ENCODE measurements at places on chromosomes 16 and 17. TPM values are rescaled to one million over a fixed set of nuclear protein-coding genes. Genes with fewer than 3 reads are reported as not detected.
A peak's percentile ranks its signal among the peaks of the same experiment; 100 is the strongest.

DNA sequence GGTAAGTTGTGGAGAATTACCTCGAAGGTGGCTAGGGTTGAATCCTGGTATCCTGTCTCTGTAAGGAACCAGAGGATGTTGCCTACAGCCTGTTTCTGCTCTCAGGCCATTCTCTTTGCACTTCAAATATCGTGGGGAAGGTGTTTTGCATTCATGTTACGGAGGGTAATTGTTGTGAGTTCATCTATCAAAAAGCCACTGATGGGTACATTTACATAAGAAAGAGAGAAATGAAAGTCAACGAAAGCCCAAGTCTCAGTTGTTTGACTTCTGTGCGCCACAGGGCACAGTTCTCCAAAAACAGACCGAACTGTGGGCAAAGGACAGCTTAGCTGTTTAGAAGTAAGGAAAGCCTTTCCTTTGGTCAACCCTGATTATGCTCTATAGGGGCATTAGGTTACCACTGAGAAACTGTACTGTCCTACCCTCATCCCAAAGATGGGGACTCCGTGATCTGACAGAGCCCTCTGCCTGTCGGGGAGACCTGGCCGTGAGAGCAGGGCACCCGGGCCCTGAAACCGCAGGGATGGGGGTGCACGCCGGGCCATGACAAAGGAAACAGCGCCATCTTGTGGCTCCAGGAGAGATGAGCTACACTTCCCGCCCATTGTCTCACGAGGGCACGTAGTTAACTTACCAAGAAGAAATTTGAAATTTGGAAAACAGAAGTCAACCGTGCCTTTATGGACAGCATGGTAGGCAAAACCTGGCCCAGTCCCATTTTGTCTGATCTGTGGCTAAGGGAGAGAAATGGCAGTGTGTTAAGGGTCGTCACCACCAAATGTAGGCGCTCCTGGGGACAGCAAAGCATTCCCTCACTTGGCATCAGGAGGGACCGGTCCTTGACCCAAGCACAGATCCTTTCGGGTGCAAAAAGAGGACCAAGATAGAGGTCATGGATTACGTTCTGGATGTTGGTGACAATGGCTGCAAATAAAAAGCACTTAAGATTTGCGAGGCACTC lies 74.5 kb upstream of the DYNLRB2 start:
- DNase-seq = no peak
- no peak overlapping the region for H3K27ac ChIP-seq
- H3K36me3 ChIP-seq = no peaks in the 10 kb centered on the region
- H3K27me3 ChIP-seq = no peaks in the 10 kb centered on the region
- peaks cover 6% of the 10 kb centered on the region for H3K4me1 ChIP-seq

- H3K4me1 ChIP-seq = no peaks in the 10 kb centered on the region
- DNase-seq = no peak
- no peaks in the 10 kb centered on the region for H3K36me3 ChIP-seq
- no peak overlapping the region for H3K27ac ChIP-seq
- H3K4me3 ChIP-seq = no peak overlapping the region
Measured at GRCh38 chr17:28018439-28019070, 23.9 kb upstream of the NLK start.

DNA sequence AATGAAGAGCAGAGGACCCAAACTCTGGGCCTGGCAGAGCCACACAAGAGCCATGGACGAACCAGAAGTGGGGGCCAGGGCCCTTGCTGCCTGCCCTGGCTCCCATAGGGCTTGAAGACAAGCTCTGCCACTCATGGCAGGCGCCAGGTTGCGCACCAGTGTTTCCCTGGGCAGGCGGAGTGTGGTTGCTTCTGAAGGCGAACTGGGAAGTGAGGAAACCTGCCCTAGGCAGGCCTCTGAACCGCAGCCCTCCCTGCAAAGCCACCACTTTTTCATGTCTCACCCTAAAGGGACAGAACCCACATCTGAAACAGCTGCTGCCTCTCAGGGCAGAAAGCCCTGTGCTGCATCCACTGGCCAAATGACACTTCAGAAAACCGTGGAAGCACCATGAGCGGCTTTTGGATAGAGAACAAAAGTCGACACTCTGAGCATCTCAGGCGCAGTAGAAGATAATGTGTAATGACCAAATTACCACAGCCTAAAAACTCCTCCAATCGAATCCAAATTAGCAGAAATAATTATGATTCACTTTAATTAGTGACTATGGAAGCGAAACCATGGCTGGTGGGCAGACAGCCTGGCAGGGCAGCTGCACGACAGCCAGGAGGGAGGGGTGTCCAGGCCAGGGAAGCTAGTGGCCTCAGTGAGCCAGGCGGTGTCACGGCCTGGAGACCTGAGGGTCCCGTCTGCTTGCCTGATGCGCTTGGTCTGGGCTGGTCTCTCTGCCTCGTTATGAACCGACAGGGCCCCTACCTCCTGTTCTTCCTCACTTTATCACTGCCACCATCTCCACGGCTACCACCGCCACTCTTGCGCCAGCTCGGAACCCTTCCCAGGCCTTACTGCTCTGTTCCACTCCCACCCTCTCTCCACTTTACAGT lies 59.1 kb downstream of the PRMT7 start:
- no peak for DNase-seq
- no peak overlapping the region for H3K4me3 ChIP-seq
- H3K4me1 ChIP-seq = no peaks in the 10 kb centered on the region
- H3K27ac ChIP-seq = no peak overlapping the region

DNA sequence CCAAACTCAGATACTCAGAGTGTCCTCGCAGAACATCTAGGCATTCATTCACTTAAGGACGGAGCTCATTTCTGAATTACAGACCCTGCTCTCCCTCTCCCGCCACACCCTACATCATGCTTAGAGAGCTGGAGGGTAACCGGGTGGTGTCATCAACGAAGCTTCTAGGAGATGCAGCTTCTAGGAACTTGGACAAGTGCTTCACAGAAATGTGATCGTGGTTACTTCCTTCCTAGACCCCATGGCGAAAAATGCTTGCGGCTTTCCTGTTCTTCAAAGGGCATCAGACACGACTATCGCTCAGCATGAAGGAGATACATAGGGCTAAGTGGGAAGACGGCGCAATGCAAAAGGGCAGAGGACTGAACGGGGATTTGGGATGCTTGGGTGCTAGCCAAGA lies 126.8 kb downstream of the ZFHX3 start:
- peaks cover 19% of the 10 kb centered on the region for H3K4me1 ChIP-seq
- DNase-seq = no peak
- no peaks in the 10 kb centered on the region for H3K27me3 ChIP-seq
- no peak overlapping the region for H3K27ac ChIP-seq

DNA sequence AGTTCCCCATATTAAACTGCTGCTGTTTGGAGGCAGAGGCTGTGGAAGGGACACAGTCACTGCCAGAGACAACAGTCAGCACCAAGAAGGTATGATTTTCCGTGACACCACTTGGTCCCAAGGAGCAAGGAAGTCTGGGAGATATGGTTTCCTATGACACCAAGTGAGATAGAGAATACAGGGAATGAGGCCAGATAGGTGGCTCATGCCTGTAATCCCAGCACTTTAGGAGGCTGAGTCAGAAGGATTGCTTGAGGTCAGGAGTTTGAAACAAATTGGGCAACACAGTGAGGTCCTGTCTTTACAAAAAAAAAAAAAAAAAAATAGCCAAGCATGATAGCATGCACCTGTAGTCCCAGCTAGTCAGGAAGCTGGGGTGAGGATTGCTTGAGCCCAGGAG lies 90.8 kb downstream of the ABCC12 start:
- no peaks in the 10 kb centered on the region for H3K4me1 ChIP-seq
- DNase-seq = no peak
- H3K27ac ChIP-seq = no peak overlapping the region

Gene GPR139
- total RNA-seq = not detected

DNA sequence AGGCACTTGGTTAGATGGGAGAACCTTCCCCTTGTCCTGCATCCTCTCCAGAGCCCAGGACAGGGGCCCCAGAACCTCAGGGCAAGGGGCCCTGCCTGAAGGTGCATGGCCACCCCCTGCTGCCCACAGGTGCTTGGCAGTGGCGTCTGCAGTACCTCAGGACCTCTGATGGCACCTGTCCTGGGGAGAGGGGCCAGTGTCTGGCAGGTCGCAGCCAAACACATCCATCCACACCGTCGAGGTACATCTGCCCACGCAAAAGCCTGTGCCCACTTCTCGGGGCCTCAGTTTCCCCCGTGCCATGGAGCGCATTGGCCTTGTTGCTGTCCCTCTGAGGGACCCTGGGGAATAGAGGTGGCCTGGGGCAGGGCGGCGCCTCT lies 9.3 kb downstream of the MAP2K3 start:
- H3K4me1 ChIP-seq = peaks cover 16% of the 10 kb centered on the region
- H3K27ac ChIP-seq = no peak overlapping the region
- H3K27me3 ChIP-seq = no peaks in the 10 kb centered on the region
- no peak for DNase-seq
- H3K4me3 ChIP-seq = no peak overlapping the region

- DNase-seq = no peak
- H3K36me3 ChIP-seq = peaks cover 18% of the 10 kb centered on the region
- no peaks in the 10 kb centered on the region for H3K27me3 ChIP-seq
- H3K27ac ChIP-seq = no peak overlapping the region
Measured at GRCh38 chr16:3292604-3293003, 9.3 kb downstream of the ZNF263 start.

DNA sequence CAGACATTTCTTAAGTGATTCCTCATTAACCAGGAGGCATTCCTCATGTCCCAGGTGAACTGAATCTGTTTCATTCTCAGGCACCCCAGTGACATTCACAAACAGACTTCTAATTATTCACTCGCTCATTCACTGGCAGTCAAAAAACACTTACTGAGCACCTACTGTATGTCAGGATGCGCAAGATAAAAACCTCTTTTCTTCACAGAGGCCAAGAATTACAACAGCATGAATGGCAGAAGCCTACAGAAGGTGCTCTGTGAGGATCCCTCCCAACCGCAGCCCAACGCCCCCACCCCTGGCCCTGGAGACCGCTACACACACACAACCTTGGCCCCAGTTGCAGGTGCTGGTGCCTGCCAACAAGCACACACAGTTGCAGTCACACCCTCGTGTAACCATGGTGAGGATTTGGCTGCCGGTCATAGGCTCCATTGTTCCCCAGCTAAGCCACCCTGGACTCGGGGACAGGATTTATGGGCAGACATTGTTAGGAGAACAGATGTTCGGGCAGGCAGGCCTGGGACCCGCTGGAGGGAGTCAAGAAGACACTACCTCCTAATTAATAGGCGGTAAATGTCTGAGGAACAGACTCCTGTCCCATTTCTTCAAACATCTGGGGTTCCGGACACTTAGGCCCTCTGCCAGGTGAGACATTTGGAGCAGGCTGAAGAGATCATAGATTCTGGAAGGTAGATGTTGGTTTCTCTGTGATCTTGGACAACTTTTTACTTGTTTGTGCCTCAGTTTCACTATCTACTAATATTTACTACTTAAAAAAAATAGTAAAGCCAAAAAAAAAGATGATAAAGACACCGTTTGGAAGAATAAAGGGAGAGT lies 43.2 kb downstream of the CUEDC1 start:
- peaks cover 73% of the 10 kb centered on the region for H3K4me1 ChIP-seq
- no peak overlapping the region for H3K4me3 ChIP-seq
- H3K27me3 ChIP-seq = no peaks in the 10 kb centered on the region
- peak overlapping the region; percentile 57 for H3K27ac ChIP-seq
- DNase-seq = no peak

DNA sequence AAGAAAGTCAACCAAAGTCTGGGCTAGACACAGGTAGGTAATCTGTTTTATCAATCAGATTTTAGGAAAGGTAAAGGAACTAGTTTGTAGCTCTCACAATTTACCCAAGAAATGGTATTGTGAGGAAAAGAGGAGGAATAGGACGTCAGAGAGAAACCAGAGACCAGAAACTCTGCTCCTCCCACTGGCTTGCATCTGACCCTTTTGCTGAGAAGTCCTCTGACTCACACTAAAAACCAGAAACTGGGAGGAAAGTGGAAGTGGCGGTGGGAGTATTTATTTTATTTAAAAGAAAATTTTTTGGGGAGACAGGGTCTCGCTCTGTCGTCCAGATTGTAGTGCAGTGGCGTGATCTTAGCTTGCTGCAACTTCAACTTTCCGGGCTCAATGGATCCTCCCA lies 38.0 kb upstream of the MNT start:
- DNase-seq = no peak
- no peak overlapping the region for H3K4me3 ChIP-seq
- no peak overlapping the region for H3K27ac ChIP-seq
- H3K27me3 ChIP-seq = no peaks in the 10 kb centered on the region
- H3K4me1 ChIP-seq = no peaks in the 10 kb centered on the region

GRCh38 chr16:51535591-51535990 lies 384.5 kb upstream of the SALL1 start:
- no peak overlapping the region for H3K4me3 ChIP-seq
- no peak for DNase-seq
- peaks cover 13% of the 10 kb centered on the region for H3K4me1 ChIP-seq
- H3K36me3 ChIP-seq = no peaks in the 10 kb centered on the region

- H3K27me3 ChIP-seq = no peaks in the 10 kb centered on the region
- H3K4me1 ChIP-seq = peaks cover 21% of the 10 kb centered on the region
- DNase-seq = no peak
- peak overlapping the region; percentile 66 for H3K4me3 ChIP-seq
- H3K27ac ChIP-seq = peak overlapping the region; percentile 75
Measured at GRCh38 chr17:42577140-42577531, 393 bp downstream of the PSMC3IP start.

- H3K27ac ChIP-seq = no peak overlapping the region
- H3K27me3 ChIP-seq = no peaks in the 10 kb centered on the region
- H3K4me1 ChIP-seq = no peaks in the 10 kb centered on the region
- H3K36me3 ChIP-seq = no peaks in the 10 kb centered on the region
- DNase-seq = no peak
Measured at GRCh38 chr17:41004397-41004796, 4.5 kb downstream of the KRTAP3-1 start.

Gene HOXB5
- 0.74 TPM for total RNA-seq

DNA sequence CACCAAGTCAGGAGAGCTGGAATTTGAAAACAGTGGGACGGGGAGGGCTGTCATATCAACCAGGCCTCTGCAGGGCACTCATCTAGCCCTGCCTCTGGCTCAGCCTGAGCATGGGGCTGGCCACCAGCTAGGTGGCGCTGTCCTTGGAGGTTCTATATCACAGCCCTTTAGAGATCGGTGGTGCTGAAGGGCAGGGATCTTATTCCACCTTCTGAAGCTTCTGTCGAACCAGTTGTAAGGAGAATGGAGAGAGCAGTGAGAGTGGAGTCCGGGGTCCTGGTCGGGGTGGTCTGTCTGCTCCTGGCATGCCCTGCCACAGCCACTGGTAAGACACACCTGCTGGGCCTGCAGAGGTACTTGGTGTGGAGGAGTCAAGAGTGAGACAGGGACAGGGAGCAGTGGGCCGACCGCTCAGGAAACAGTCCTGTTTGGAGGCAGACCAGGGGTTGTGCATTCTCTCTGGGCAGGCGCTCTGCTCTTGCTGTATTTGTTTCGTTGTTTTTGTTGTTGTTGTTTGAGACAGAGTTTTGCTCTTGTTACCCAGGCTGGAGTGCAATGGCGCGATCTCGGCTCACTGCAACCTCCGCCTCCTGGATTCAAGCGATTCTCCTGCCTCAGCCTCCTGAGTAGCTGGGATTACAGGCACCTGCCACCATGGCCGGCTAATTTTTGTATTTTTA lies at the start of gene CES3:
Gene CES3, plus strand, starts transcription at position 202 of the 680 bp plus-strand sequence. Its CDS starts 42 bp downstream, at position 244.
- no peaks in the 10 kb centered on the region for H3K36me3 ChIP-seq
- DNase-seq = no peak
- no peak within 1 kb of the TSS for H3K27ac ChIP-seq
- H3K27me3 ChIP-seq = no peaks in the 10 kb centered on the region
- H3K4me1 ChIP-seq = peaks cover 8% of the 10 kb centered on the region

Gene ARHGAP23
- total RNA-seq = 70.2 TPM

Gene DHRS13
- 11.8 TPM for total RNA-seq

- no peak overlapping the region for H3K4me3 ChIP-seq
- H3K27me3 ChIP-seq = no peaks in the 10 kb centered on the region
- no peak for DNase-seq
- no peaks in the 10 kb centered on the region for H3K4me1 ChIP-seq
Measured at GRCh38 chr16:28898266-28898665, 20.0 kb downstream of the ATP2A1 start.

- H3K27me3 ChIP-seq = no peaks in the 10 kb centered on the region
- DNase-seq = no peak
- H3K4me3 ChIP-seq = no peak overlapping the region
- no peaks in the 10 kb centered on the region for H3K4me1 ChIP-seq
Measured at GRCh38 chr16:72884037-72884436, 163.9 kb downstream of the ZFHX3 start.

Data from vagina (tissue), 2 donors.